ENCODE measurements at places on chromosomes 5 and 9.

DNA sequence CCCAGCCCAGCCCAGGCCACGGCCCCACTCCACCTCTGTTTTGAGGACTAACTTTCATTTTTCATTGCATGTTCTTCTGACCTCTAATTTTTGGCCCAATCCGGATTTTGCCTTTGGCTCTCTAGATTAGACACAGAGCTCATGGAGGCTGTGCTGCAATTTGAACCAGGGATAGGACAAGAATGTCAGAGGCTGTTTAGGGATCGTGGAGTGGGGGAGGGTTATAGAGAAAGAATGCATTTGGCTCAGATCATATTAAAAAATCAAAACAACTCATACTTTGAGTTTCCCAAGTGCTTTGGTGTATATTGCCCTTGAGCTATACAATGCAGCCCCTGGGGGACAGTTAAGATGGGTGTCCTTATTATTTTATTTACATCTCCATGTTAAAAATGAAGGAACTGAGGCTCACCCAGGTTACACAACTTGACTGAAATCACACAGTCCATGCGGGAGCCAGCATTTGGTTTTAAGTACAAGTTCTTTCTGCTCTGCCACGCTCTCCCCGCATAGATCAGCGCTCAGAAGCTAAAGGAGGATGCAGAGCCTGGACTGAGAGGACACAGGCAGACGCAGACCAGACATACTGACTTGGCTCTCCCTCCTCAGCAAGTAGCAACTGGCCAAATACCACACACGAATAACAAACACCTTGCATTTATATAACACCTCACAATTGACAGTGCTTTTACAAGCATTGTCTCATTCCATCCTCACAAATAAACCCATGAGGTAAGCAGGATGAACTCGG, 126.4 kb upstream of the RAI14 start:
- no peak for DNase-seq

DNA sequence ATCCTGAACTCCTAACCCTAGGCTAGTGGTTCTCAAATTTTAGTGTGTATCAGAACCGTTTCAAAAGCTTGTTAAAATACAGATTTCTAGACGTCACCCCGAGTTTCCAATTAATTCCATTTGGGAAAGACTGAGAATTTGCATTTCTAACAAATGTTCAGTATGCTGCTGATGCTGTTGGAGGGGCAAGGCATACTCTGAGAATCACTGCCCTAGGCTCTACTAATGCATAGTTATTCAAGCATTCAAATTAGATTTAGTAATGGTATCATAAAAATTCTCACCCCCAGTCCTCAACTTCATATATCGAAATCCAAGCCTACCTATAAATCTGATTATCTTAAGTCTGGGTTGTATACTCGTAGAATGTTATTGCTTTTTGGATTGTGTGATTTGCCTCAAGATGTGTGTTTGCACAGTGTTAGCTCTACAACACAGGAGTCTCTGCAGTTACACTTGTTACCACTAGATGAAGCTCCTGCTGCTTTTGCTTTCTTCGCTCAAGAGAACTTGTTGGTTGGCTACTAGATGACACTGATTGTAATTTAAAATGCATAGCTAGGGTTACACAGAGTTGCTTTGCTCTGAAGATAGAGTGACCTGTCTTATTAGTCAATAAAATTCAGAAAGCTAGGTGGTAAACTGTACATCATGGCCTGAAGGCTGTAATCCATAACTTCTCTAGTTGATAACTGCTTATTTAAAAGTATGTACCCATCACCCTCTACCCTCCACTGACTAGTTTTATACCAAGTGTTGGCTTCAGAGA, 7.5 kb upstream of the ERAP2 start:
- DNase-seq = no peak

DNA sequence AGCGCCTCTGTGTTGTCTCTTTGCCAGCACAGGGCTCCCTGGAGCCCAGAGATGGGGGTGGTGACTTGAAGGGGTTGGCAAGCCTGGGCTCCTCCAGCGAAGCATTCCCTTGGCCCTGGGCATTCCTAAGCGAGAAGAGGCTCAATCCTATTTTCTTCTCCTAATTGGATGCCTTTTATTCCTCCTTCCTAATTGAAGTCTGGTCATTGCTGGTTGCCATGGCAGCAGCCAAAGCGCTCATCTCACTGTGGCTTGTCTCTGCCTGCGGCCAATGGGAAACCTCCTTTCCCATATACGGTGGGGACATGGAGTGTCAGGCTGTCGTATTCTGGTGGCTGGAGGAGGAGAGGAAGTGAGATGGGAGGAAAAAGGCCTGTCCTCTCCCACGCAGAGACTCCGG, 52.3 kb upstream of the RARS1 start:
- DNase-seq = no peak

GRCh38 chr5:137887831-137888230, 1.4 kb upstream of the PKD2L2 start:
- DNase-seq = no peak

- DNase-seq = no peak
Observed at GRCh38 chr9:2286825-2287455, 271.8 kb downstream of the SMARCA2 start.

DNA sequence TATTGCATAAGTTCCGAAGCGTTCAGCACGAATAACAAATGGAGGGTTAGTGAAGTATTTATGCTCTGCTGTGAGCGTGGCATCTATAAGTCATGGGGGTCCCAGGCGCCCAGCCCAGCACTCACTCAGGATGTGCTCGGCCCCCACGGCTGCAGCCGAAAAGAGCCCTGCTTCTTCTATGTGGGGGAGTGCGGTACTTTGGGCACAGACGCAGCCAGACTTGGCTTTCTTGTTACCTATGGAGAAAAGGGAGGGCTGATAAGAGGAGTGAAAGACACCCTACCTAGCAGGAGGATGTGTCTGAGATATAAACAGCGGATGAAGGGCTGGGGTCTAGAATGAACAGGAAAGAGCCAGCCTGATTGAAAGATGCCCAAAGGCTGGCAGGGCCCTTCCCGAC, 51.4 kb downstream of the MRPL36 start:
- DNase-seq = no peak

- no peak for DNase-seq
Observed at GRCh38 chr5:107554776-107555424, 115.8 kb downstream of the EFNA5 start.

- no peak for DNase-seq
Observed at GRCh38 chr5:169667896-169668674, 31.0 kb downstream of the DOCK2 start.

DNA sequence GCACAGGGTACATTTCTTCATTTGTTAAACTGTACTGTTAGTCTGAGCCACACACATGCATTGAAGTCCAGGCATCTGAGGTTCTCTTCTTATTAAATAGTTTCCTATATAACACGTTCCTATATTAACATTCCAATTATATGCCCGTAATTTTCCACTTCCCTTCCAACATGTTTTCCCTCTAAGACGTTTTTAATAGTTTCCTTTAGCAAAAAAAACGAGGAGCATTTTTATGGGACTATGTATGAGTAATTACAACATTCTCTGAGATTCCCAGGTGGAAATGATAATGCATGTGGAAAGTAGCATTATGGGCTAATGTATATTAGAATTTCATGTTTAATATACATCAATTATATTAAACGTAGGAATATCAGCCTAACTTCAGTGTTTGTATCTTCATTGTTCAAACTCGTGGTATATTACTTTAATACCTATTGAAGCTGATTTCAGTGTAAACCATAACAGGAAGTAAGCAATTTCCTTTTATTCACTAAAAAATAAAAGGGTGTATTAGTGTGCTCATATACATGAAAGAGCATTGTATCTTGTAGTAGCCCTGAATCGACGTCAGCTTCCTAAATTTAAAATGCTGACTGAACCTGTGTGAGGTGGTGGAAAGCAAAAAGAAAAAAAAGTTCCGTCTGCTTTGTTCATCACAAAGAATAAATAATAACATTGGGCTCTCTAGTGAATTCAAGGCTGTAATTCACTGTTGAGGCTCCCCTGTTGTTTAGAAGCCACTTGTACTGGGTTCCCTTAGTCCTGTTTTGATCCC, 11.3 kb downstream of the SMARCA2 start:
- no peak for DNase-seq

GRCh38 chr5:55172937-55173686, at the start of gene CDC20B:
Gene CDC20B, minus strand, starts transcription at chr5:55173177. Its CDS starts 177 bp downstream, at chr5:55173000.
- peak; percentile 82 for DNase-seq

DNA sequence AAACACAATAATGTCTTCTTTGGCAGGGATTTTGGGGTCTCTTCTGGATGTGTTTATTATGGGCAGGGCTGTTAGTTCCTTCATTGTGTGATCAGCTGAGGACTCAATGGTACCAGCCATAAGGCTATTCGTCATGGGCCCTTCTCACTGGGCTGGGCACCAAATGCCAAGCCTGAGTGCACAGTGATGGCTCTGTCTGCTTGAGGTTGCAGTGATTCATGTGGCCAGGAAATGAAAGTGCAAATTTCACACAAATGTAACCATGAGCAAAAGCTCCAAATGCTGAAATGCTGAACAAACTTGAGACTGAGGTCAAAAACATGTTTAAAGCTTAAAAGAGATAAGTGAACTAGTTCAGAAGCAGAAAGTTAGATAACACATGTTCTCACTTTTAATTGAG, 191.0 kb downstream of the TARS1 start:
- no peak for DNase-seq

DNA sequence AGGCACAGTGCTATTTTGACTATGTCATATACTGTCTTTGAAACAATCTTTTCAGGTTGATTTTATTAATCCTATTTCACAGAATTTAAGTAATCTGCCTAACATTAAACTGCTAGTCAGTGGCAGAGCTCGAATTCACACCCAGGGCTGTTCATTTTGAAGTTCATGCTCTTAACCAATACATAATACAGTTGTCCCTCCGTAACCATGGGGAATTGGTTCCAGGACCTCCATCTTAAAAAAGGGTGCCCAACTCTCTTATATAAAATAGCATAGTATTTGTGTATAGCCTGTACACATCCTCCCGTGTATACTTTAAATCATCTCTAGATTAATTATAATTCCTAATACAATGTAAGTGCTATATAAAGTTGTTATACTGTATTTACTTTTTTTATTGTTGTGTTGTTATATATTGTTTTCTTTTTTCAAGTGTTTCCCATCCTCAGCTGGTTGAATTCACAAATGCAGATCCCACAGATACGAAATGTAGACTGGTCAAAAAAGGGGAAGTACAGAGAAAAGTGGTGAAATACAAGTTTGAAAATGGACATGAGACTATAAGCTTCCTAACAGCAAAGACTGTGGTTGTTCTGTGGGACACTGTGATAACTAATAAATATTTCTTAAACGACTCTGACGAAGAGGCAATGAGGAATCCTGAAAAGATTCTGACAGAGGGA, 18.3 kb downstream of the RFX3 start:
- no peak for DNase-seq

DNA sequence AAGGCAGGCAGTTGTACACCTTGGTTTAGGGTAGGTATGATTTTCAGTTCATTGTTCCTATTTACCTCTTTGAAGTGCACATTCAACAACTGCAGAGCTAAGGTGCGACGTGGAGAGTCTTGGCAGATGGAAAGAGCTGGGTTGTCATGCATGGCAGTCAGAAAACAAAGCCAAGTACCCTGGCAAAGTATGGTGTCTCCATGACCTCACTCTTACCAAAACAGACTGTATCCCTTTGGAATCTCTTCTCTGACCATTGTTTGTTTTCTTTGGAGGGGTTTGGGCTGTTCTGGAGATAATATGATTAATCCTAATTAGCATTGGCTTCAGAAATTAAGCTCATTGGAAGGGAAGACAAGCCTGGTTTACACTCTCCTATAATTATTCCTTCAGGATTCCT, 665.7 kb downstream of the DNAH5 start:
- DNase-seq = no peak

DNA sequence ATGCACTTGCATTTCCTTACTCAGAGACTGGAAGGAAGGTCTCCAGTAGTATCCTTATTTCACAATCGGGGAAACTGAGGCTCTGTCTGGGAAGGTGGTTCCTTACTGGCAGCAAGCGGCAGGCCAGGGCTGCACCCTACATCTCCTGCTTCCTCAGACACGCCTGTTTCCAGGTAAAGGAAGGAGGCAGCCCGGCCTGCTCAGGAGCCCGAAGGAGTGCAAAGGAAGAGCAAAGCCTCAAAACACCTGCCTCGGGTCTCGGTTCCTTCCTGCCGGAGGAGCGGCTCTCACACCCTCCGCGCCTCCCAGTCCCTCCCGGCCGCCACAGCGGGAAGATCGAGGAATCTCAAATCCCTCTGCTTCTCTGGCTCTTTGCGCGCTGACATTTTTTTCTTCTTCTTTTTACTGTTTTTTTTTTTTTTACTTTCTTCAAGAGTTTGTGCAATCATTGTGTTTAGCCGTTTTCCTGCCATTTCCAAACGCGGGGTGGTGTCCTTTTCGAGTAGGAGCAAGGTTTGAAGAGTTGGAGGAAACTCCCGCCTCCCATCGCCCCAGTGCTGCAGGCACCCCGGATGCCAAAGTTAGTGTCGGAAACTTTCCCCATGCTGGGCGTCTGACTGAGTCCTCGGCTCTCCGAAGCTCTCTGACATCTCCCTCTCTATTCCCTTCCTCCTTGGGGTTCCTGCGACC, 1.0 kb downstream of the GGTA1 start:
- DNase-seq = peak; percentile 55

DNA sequence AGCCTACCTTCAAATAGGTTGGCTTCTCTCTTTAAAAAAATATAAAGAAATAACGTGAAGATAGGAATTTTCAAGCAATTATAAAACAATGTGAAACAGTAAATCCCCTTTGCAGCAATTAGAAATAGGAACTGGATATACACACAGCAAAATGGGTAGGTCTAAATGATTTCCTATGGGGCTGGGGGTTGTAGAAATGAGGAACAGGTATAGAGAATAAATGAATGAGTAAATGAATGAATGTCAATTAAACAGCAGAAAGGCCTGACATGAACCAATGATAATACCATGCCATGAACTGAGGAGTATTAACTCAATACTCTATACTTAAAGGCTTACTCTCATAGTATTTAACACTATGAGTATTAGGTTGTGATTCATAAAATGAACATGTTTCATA, 21.6 kb downstream of the SSBP2 start:
- DNase-seq = no peak

GRCh38 chr5:166594567-166594966, 1696.9 kb upstream of the WWC1 start:
- no peak for DNase-seq
